Fibroblast of upper back skin (primary cell): ENCODE measurements at places on chromosomes 12 and 14.
A peak's percentile ranks its signal among the peaks of the same experiment; 100 is the strongest.

DNA sequence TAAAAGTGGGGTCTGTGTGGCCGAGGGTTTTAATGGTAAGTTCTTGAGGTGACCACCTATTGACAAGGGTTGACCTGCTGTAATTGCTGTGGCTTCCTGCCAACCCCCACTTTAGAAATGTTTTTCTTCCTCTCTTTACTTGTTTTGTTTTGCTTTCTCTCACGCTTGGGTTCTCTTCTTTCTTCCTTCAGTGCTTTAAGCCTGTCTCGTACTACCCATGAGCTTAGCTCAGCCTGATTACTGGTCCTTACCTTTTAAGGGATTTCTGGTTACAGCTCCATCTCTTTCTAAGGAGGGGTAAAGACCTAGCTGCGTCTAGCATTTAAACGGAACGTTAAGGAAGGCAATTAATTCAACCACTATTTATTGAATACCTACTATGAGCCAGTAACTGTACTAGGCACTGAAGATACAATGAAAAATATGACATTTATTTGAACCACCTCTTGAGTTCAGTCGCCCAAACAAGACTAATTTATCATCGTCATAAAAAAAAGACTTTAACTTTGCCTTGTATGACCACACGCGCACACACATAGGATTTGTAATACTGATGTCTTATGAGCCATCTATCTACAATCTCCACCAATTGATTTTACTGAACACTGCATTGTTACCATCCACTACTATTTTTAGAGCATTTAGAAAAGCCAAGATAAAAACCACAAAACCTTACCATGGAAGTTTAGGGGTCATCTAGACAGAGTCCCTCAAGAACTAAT lies 888 bp upstream of the PPP1R12A start:
- DNase-seq: peak; percentile 23

- no peak for DNase-seq
Measured at GRCh38 chr12:57496822-57497221, 9.0 kb downstream of the MARS1 start.

DNA sequence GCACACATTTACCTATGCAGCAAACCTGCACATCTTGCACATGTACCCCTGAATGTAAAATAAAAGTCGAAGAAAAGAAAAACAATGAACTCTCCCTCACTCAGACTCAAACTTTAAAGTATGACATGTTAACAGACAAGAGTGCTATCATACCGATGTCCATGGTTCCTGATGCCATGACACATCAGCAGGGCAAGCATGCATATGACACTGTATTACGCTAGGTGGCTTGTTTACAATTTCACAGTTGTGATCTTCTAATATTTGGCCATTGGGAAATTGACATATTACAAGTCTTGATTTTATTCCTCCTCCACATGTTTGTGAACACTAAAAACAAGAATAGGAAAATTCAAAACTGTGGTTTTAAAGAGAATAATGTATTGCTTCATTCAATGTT lies 126.6 kb downstream of the ADAMTS20 start:
- no peak for DNase-seq

DNA sequence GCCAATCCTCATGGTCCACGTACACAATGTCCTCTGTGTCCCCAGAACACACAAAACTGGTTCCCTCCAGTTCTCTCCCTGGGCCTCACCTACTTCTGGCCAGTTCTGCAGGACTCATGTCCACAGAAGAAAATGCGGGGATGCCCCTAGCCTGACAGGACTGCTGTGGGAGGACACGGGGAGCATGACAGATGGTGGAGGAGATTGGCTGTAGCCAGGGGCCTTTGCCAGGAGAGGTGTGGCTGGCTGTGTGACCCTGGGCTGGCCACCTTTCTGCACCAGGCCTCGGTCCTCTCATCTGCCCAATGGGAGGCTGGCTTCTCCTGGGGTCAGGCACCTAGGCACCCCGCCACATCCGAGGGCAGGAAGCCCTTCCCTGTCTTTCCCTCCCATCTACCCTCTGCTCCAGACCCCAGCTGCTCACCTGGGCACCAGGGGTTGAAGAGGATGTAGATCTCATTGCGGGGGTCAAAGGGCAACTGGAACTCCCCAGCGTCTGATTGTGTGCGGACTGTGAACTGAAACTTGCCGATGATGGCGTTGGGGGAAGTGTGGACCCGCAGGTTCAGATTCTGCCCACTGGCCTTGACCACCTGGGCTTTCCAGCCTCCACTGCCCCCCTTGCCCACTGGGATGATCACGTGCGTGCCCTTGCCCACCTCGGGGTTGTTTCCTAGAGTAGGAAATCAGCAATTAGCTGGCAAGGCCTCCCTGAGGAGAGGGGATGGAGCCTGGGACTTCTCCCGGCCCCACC lies 2.8 kb downstream of the TGM1 start:
- no peak for DNase-seq

GRCh38 chr12:78446555-78446954 lies 418.0 kb upstream of the SYT1 start:
- no peak for DNase-seq
